NCI-H2029 (cell line): ENCODE measurements at places on chromosomes 11 and 22.

DNA sequence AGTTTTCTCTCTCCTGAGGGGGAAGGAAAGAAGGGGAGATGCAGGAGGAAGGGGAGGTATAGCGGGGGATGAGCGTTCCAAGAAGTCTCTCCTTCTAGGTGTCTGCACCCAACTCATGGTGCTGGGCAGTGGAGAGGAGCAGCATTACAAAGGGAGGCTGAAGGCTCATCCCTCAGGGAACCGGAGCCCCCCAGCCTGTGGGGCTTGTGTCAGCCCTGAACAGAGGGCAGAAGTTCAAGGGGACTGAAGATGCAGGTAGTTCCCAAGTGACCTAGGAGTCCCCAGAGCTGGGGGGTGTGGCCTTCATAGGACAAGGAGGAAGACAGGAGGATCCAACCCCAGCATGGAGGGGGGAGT is 1.8 kb downstream of the C11orf68 start:
- no peak for DNase-seq

GRCh38 chr11:134821422-134821821 is 409.4 kb upstream of the B3GAT1 start:
- DNase-seq: no peak

- DNase-seq: no peak
Observed at GRCh38 chr22:29359469-29359868, 28.9 kb downstream of the AP1B1 start.

DNA sequence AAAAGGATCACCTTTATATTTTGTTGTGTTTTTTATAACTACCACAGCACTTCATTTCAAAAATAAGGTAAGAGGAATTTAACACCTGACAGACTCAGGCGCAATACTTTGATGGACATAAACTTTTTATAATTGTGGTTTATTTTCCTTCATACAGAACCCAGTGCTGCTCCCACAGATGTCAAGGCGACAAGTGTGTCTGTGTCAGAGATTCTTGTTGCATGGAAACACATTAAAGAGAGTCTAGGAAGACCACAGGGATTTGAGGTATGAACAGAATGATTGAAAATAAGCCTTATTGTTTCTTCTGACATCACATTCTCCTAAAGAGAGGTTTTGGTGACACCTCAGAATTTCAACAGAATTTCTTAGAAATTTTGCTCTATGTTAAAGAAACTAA is 378.9 kb upstream of the ARHGAP42 start:
- DNase-seq: no peak

GRCh38 chr11:94781837-94782236 is 13.7 kb downstream of the AMOTL1 start:
- no peak for DNase-seq

DNA sequence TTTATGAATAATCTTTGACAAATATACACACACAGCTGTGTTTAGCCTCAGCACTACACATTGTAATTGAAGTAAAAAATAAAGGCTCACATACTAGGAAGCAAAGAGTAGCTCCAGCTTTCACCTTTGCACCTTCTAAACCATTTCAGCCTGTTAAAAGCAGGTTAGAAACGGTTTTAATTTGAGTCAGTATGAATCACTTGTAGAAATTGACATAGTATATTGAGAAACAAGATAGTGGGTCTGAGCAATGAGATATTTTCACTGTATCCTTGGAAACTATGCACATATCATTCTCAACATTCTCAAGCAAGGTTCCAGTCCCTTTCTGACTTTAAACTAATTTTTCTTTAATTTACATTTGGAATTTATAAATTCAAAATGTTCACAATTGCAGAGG is 380.3 kb downstream of the AASDHPPT start:
- no peak for DNase-seq

- no peak for DNase-seq
Observed at GRCh38 chr11:104820431-104820830, 77.8 kb downstream of the CASP12 start.

DNA sequence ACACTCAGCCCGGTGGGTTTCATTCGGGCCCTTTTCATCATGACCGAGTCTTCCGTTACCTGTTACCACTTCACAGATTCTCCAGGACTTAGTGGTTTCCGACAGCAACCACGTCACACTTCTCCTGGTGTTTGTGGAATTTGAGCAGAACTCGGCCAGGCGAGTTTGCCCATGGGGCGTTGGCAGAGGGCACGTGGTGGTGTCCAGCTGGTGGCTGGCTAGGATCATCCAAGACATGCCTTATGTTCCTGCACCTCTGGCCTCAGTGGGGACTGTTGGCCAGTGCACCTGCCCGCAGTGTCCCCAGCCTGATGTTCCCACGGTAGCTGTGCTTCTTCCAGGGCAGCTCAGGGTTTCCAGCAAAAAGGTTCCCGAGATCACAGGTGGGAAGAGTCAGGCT is 87.3 kb downstream of the ARHGAP8 start:
- DNase-seq: no peak

DNA sequence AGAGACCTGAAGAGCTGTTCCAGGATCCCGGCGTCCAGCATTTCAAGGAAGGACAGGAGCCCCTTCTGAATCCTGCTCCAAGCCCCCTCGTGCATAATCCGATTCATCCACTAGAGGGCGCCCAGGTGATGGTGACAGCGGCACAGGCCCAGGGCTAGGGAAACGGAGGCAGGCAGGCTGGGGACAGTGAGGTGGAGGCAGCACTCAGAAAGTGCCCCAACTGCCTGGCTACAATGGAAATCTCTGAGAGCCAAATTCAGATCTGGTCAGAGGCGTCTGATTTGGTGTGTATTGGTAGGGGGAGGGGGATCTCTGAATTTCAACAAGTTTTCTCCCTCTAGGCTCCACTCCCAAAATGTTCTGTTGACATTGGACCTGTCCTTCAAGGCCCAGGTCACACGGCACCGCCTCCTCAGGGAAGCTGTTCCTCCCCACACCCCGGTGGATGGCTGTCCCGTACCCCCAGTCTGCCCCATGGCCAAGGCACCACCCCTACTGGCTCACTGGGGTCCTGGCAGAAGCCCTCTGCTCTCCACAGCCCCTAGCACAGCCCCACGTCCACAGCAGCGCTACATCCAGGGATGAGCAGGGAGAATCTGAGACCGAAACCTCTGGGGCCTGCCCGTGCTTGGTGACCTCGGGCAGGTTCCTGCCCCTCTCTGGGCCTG is 142.9 kb downstream of the CRYBB2 start:
- peak; percentile 38 for DNase-seq

GRCh38 chr11:20670932-20671403 is 1.6 kb downstream of the NELL1 start:
- no peak for DNase-seq

DNA sequence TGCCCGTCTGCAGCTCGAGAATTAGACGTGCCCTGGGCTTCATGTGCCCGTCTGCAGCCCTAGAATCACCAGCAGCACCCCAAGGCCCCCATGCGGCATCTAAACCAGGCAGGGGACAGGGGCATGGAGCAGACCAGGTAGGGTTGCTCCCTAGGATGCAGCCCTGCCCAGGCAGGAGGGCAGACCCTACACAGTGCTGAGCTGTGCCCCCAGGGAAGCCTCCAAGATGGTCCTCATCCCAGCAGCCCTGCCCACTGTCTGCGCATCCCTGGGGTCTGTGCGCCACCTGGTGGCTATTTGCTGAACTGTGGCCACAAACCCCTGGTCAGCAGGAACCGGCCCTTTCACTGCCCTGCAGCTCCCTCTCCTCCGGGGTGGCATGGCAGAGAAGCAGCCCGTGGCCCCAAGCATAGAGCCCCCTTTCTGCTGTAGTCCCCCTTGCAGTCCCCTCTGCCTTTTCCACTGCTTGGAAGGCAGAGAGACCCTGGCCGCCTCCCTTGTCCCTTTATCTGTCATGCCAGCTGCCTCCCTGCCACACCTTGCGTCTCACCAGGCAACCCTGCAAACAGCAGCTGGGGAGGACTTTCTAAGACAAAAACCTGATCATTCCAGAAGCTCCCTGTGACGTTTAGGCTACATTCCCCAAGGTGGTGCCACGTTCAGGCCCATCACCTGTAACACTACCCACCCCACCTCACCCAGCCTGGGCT is 86.6 kb downstream of the KCNQ1 start:
- DNase-seq: no peak

DNA sequence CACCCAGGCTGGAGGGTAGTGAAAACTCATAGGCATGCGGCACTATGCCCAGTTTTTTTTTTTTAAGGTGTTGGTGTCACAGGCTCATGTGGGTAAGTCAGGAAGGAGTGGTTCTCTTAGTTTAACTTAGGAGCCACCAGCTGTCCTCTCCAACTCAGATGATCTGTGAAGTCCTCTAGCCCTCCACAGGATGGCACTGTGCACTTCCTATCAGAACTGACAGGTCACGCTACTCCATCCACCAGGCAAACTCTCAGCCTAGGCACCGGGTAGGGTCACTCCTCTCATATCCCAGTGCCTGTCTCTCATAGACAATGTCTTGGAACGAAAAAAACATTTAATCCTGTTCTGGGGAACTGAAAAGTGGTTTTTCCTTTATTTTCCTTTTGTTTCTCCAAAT is 16.5 kb downstream of the NAP1L4 start:
- no peak for DNase-seq

- DNase-seq: no peak
Observed at GRCh38 chr11:78270971-78271370, 82.3 kb downstream of the USP35 start.

DNA sequence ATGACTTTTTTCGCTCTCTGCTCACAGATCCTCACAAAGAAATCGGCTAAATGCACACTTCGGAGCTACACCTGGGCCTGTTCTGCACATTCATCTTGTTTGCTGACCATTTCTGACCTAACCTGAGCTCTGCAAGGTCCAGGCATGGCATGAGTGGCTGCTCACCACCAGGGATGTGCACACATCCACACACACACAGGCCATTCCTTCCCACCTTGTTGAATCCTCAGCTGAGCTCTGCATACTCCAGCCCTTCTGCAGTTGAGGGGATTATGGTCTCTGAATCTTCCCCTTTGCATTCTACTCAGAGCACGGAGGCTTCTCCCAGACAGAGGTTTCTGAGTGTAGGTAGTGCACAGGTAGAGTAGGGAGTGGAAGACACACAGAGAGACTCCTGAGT is 411.9 kb upstream of the B3GAT1 start:
- no peak for DNase-seq

- DNase-seq: no peak
Observed at GRCh38 chr22:40855979-40856512, 393 bp downstream of the ST13 start.

DNA sequence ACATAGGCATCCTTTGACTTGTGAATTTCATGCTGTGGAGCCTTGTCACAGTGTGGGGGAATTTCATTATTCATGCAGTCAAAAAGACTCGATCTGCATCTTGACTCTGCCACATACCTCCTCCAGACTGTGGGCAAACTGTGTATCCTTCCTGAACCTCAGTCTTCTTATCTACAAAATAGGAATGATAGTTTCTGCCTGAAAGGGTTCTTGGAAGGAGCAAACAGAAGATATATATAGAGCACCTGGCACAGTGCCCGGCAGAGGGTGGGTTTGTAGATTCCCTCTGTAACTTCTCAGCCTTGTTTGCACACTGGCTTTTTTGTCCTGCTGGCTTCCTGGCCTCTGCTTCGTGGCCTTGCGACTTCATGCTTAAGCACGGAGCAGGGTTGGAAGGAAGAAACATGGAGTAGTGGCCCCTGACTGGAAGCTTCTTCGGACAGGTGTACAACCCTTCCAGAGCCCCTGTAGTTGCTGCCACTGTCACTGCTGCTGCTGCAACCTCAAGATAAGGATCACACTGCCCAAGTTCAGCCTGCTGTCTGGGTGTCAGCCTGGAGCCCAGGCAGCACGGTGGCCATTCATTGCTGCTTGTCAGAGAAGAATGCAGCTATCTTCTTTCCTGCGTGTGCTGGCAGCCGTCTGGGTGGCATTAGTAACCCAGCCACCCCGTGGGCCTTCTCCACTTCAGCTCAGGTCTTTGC is 106.4 kb downstream of the MICAL2 start:
- DNase-seq: no peak

DNA sequence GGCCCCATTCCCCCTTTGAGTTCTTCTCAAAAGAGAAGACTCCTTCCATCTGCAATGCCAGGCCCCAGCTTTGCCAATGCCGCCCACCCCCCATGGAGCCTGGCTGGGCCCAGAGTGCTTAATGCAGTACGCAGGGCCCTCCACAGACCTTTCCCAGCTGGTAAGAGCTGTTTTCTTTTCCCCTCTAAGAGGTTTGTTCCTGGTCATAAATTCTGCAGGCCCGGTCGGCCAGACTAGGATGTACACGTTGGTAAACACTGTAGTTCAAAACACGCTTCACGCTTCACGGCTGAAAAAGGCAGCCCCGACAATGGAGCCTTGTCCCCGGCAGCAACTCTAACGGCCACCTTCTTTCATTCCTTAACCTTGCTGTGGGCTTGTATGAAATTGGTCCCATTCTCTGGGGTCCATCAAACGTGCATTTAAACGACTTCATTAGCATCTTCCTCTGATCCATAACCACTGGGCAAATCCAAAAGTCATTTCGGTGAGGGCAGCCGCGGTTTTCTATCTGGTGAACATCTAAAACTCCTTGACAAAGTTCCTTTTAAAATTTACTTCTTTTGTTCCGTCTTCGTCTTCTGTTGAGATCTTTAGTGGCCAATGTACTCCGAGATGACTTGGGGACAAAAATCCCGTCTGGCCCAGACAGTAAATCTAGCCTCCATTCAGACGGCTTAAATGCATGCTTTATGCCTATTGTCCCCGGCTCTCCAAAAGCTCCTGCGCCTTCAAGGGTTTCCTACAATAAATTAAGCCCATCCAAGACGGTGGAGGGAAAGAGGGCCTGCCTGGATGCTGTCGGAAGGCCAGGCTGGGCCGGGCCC is 60.0 kb upstream of the MYEOV start:
- no peak for DNase-seq

DNA sequence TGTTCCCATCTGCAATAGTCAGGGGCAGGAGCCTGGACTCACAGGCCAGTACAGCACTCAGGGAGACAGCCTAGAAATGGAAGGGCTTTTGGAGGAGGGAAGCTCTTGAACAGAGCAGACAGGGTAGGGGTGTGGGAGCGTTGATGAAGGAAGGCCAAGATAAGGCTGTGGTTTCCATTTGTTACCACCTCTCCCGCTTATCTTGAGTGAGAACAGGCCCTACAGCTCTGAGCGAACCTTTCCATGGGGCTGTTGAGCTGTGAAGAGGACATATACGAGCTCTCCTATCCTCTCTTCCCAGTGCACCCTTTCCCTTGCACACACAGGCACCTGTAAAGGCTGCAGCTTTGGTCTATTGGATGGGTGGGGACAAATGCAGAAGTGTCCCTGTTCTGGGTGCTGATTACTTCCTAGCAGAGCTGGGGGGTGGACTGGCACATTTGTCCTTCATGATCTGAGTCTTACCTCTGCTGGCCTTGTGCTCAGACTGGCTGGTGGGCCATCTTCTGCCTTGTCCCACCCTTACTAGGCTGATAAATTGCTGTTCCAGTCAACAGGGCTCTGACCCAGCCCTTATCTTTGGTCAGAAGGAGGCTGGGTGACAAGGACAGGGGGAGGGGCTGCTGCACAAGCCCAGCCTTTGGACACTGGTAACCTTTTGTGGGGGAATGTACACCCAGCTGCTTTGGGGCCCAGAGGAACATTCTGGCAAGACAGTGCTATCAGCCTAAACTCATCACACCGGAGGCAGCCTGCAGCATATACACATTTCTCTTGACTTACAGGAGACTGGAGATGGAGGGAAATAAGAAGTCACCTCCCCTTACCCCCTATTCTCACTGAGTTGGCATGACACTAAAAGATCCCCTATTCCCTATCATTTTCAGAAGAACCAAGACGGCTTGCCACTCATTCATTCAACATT is 80.1 kb upstream of the NNMT start:
- DNase-seq: no peak
